Occipital lobe (tissue), 3 donors: ENCODE measurements at places on chromosomes 12 and 14. TPM values are rescaled to one million over a fixed set of nuclear protein-coding genes. Genes with fewer than 3 reads are reported as not detected.

MORN3 gene
- total RNA-seq, result 2.8 TPM

FAM181A gene
- total RNA-seq, result 3.0 TPM

IKZF4 gene
- 5.5 TPM for total RNA-seq

DPPA3 gene
- total RNA-seq, result not detected

DBX2 gene
- total RNA-seq, result 1.6 TPM

CELA1 gene
- not detected for total RNA-seq

ABHD12B gene
- total RNA-seq, result not detected

PTCSC3 gene
- total RNA-seq, result not detected

ATF1 gene
- total RNA-seq, result 30.3 TPM

KRT6C gene
- total RNA-seq, result not detected

OLR1 gene
- total RNA-seq, result 7.3 TPM

GYS2 gene
- total RNA-seq, result not detected

SLC5A8 gene
- total RNA-seq, result 1.4 TPM
